ENCODE measurements at places on chromosomes 6 and 20.

DNA sequence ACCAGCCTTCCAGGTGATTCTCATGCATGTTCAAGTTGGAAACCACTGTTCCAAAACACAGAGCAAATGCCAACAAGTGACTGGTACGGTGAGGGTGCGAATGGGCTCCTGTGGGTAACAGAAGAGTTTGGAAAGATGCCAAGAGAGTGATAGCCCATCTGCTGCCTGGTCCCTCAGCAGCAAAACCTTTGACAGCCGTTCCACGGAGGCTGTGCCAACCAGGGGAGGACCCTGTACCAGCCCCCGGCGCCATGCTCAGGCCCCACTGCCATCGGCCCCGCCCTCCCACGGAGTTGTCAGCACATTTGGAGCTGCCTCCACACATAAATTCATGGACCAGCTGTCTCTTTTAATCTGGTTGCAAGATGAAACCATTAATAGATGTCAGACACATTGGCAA, 4.4 kb upstream of the PTPRT start:
- no peak for DNase-seq

DNA sequence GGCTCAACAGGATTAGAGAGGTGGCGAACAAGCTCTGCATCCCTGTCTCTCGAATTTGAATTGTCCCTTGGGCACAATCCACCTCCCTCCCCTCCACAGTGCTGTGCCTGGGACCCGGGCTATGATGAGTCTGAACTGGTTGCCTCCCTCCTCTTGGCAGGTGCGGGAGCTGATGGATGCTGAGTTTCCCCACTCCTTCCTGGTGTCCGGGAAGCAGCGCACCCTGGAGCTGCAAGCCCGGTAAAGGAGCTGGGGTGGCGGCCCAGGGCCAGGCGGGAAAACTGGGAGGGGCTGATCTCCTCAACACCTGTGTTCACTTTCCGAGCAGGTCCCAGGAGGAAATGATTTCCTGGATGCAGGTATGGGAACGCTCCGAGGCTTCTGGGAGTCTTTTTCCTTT, 14.9 kb downstream of the FGD2 start:
- DNase-seq: no peak

GRCh38 chr6:43644940-43645612, at the start of gene RSPH9:
TSS of gene RSPH9 (plus strand) at chr6:43645036. CDS start at chr6:43645099, 63 bp downstream.
- DNase-seq: peak; percentile 66

DNA sequence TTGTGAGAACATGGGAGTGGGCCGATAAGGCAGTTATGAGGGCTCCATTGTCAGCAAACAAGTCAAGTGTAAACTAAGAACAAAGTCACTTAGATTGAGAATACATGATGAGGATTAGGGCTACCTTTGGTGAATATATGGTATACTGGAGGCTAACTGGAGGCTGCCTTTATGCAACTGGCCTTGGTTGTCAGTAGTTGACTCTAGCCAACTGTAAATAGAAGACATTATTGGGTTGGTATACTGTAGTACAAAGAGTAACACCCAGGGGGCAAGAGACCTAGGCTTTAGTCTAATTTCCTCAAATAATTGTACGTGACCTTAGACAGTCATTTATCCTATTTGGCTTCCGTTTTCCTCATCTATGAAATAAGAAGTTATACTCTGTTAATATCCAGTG, 235.2 kb downstream of the ARID1B start:
- DNase-seq: no peak

GRCh38 chr6:119352001-119352400, 2.4 kb upstream of the MAN1A1 start:
- DNase-seq: no peak

GRCh38 chr6:11810039-11810541, 31.5 kb upstream of the ADTRP start:
- peak; percentile 49 for DNase-seq

- no peak for DNase-seq
These were observed 20.3 kb upstream of the PNPLA1 start for GRCh38 chr6:36249536-36249935.

GRCh38 chr20:51760905-51761546, 7.2 kb downstream of the ATP9A start:
- no peak for DNase-seq

GRCh38 chr6:125994670-125995488, 8.5 kb downstream of the TRMT11 start:
- DNase-seq: no peak

DNA sequence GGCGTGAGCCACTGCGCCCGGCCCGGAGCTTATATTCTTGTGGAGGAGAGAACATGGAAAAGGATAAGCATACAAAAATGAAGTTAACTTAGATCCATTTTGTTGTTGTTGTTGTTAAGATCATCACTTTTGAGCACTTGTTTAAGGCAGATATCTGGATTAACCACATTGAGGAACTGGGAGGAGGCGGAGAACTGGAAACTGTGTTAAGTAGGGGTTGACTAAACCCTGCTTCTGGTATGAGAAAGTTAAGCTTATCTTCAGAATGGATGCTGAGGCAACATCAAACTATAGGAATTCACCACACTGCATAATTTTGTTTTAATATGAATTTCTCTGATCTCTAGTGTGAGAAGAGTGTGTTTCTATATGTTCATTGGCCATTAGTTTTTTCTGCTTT, 57.6 kb downstream of the GCNT2 start:
- peak; percentile 94 for DNase-seq

DNA sequence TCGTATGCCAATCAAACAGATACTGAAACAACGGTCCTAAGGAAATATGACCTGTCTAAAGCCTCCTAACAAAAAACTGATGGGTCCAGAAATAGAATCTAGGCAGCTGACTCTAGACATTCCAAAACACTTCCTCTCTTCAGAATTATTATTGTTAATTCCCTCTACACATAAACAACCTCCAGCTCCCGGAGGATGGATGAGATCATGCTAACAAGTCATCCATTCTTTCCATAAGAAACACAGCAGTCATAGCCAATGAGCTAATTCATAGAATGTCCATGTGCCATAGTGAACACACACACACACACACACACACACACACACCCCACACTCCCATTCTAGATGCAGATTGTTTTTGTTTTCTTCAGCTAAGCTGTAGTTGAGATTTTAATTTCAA, 44.3 kb downstream of the HDGFL1 start:
- DNase-seq: no peak

- peak; percentile 45 for DNase-seq
These were observed 476.9 kb downstream of the KHDRBS2 start for GRCh38 chr6:61809004-61809595.

GRCh38 chr6:122894791-122895190, 101.2 kb upstream of the CLVS2 start:
- DNase-seq: no peak

DNA sequence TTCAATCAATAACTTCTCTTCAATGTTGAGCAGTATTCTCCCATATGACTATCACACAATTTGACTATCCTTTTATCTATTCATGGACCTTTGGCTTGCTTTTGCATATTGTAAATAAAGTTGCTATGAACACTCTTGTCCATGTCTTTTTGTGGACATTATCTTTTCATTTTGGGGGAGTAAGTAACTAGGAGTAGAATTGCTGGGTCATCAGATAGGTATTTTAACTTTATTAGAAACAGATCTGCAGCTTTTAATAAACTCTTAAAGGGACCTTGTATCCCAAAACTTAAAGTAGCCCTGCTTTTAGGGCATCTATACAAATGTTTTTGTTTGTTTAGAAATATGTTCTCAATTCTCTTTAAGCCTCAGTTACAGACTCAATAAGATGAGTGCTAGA, 614.2 kb upstream of the CITED2 start:
- DNase-seq: no peak

DNA sequence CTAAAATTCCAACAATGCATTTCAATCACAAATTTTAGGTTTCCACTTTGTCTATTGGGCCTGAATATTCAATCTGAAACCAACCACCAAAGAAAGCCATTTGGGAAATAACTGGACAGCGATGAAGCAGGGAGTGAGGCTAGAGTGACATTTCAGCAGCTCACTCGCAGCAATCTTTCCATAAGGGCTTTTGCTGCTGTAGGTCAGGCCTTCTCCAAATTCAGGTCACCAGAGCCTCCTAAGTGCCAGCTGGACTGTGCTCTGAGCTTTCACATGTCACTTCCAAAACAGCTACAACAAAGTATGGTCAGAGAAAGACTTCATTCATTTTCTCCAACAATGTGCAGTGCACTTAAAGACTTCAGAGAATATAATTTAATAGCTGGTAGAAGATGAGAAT, 194.8 kb downstream of the FRK start:
- DNase-seq: no peak

DNA sequence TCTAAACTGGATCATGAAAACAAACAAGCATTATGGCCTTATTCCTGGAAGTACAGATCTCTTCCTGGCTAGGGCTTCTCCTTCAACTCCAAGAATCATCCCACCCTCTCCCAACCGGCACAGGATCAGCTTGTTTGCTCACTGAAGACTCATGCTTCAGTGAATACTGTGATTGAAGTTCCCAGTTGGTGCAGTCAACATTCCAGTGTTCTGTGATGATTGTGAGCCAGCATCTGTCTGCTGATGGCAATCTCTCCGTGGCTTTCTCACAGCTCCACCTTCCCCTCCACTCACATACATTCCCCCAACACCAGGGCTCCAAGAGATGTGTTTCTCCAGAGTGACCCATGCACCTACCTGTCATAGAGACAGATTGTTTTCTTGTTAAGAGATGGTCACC, 421.3 kb upstream of the BTBD3 start:
- no peak for DNase-seq

GRCh38 chr6:18367371-18367770, 19.8 kb upstream of the RNF144B start:
- no peak for DNase-seq

DNA sequence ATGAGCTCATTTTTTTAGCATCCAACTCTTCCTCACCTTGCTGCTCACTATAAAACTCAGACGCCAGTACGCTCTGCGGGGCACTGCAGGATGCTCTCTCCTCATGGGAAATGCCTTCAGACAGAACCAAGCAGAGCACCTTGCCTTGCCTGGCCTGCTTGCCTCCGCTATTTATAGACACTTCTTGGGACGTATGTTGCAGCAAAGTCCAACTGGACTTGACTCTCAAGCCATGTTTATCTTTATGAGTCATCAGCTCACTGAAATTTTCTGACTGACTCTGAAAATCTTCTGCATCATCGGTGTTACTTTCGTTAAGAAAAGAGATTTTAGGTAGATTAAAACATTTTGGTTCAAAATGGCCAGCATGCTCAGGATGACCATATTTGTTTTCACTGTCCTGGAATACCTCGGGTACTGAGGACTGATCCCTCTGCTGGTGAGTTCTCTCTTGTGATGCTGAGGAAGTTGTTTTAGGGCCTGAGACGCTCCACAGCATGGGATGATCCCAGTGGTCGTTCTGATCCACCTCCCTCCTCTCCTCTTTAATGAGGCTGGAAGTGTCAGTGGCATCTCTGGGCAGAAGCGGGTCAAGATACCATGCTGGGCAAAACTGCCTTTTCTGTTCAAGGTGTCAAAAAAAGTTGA, 204.5 kb downstream of the KIF16B start:
- DNase-seq: no peak

- no peak for DNase-seq
These were observed 40.0 kb downstream of the IRF4 start for GRCh38 chr6:431504-431903.

- DNase-seq: no peak
These were observed 118.3 kb upstream of the EXOC2 start for GRCh38 chr6:811191-811590.

DNA sequence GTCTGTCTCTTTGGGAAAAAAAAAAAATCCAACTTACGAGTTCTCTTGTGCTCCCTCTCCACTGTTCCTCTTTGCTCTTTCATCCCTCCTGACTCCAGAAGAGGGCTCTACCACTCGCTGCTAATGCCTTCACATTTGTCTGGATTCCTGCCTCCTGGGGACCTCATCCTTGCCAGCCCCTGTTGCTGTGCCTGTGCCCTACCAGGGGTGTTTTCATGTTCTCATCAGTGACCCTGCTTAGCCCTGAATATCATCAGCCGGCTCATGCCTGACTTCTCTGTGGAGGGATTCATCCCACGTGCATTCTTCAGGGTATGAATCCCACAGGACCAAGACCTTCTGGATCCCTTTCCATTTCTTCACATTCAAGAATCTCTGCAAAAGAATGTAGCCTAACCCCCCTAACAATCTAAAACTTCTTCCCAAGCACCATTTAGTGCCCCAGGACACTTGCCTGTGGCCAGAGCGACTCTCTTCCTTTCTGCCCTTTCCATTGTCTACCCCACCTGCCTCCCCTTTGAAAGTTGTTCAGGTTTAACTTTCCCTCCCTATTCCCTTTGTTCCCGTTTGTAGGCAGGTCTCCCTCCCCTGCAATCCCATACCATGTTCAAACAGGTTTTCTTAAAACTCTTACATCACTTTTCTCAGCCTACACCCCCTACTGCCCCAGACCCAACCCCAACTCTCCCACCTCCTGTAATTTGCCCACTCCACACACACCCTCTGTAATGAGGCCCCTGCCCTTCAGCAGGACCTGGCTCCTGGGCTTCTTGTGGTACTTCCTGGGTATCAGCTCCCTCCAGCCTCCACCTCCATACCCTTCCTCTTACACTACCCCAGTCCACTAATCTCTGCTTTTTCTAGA, 50.2 kb downstream of the RREB1 start:
- no peak for DNase-seq

GRCh38 chr20:12786276-12786675, 222.5 kb upstream of the SPTLC3 start:
- DNase-seq: no peak

DNA sequence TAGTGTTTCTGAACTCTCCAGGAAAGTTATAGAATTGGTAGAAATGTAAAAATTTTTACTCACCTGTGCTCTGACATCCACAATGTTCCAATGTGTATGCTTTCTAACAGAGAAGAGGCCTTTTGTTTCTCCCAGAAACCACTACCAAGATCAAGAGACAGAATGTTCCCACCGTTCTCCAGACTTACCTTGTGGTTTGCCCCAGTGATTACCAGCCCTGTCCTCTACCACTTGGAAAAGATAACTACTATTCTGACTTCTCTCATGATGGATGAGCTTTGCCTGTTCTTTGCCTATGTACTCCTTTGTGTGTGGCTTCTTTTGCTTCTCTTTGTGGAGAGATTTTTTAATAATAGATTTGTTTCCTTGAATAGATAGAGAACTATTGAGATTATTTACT, 173.0 kb upstream of the SCGN start:
- peak; percentile 16 for DNase-seq

DNA sequence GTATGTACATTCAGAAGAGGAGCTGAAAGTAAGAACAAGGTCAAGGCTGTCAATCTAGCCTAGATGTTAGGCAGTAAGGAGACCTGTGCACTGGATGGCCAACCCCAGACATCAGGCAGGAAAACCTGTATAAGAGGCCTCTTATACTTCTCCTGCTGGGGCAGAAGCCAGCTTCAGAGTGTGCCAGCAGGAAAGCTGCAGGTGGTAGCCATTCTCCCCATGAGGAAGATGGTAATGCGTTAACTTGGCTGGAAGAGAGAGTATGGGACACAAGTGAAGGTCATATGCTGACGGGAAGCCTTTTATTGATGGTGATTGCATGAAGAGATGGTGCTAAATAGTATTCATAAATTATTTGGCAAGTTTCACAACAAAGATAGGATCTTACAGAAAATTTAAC, 20.6 kb downstream of the NHLRC1 start:
- DNase-seq: no peak
